Stimulated activated CD4-positive, alpha-beta T cell treated with anti-CD3 and anti-CD28 coated beads, Interleukin-4, amount 100 ng/mL, for 48 hours (primary cell): ENCODE measurements at places on chromosomes 5 and 9.

DNA sequence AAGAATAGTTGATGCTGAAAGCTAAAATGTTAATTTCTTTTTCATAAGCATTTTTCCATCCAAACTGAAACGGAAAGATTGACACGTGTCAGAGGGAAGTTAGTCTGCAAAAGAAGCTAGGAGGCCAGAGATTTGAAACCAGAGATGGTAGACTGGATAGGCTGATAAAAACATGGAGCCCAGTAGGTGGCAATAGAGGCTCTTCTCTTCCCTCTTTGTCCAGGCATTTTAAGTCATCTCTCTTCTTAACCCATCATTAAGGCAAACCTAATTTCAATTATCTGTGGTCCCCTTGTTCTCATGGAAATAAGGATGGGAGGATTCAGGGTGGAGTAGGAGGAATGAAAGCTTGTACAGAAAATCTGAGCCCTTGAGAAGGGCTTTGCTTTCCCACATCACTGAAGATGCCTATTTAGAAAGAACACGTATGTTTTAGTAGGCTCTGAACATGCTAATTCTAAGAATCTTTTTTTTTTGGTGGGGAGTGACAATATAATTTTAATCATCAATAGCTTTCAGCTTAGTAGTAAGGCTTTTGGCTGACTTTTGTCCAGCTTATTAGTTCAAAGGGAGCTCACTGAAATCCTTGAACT lies 66.6 kb downstream of the ZNF474 start:
- no peak for DNase-seq

DNA sequence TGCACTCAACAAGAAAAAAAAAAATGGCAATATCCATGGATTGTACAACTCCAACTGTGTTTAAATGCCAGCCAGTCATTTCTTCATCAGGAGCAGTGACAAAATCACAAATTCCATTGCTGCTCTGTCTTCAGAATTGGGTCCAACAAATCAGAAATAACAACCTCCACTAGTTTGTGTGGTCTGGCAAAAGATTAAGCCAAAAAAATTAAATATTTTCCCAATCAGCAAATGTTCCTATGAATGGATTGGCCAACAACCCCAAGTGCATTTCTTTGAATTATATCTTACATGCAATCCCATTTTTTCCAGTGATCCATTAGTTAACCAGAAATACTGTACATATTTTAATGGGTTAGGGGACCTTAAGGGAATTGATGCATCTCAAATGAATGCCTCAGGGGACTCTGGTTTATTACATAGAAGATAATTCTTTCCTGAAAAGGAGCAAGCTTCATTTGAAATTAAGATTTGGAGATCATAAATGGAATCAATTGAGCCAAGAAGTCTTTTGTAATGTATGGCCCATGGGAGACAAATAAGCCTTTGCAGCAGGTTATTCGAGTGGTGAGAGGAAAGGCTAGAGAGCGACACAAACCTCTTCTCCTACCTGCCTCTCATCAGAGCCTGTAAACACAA lies 131.8 kb downstream of the TLE1 start:
- no peak for DNase-seq

- DNase-seq: no peak
Observed at GRCh38 chr5:151030379-151030778, 10.0 kb downstream of the GPX3 start.

DNA sequence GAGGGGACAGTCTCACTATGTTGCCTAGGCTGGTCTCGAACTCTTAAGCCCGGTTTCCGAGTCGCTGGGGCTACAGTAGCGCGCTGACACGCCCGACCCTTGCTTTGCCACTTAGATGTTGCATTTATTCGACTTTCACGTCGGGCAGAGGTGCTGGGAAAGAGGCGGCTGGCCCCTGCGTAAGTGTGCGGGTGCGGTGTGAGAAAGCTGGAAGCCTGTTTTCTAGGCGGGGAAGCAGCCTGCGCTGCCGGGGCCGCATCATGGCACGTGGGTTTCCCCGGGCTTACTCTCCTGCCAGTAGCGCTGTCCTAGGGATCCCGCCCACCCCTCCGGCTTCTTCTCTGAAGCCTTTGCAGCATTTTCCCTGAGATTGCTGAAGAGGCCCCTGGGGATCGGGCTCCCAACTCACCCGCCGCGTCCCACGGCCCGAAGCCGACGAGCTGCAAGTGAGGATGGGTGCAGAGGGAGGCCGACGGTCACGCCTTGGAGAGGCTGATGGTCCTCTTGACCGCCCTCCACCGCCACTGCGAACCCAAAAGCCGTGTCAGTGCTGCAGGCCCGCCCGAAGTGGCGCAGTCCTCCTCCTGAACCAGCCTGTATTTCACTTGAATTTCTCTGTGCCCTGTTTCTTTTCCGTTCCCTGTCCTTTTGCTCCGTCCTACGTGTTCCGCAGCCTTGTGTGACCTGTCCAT lies 5.8 kb upstream of the TRIM41 start:
- DNase-seq: peak; percentile 56

- no peak for DNase-seq
Observed at GRCh38 chr5:6730807-6731206, 17.6 kb downstream of the TENT4A start.

- DNase-seq: no peak
Observed at GRCh38 chr9:113584428-113585084, 121.0 kb downstream of the RGS3 start.

DNA sequence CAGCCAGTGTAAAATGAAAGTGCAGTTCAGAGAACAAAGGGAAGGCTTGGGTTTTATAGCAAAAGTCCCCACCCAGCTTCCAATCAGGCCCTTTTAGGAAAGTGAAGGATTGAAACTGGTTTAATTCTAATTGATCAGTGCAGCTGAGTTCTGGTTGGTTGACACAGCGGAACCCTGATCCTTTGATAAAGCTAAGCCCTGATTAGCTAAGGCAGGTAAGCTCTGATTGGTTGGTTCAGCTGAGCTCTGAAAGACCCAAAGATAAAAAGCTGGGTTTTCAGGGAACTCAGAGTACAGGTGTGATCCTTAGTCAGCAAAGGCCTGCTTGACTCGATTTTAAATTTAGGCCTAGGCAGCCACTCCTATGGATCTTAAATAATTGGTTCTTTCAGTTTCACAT lies 70.8 kb upstream of the PRRC1 start:
- DNase-seq: no peak
